ENCODE measurements at places on chromosomes 13 and 19.

- DNase-seq: no peak
Measured at GRCh38 chr13:100560498-100561157, 28.0 kb downstream of the GGACT start.

GRCh38 chr19:49775742-49776370 lies 9.1 kb downstream of the AP2A1 start:
- peak; percentile 80 for DNase-seq

DNA sequence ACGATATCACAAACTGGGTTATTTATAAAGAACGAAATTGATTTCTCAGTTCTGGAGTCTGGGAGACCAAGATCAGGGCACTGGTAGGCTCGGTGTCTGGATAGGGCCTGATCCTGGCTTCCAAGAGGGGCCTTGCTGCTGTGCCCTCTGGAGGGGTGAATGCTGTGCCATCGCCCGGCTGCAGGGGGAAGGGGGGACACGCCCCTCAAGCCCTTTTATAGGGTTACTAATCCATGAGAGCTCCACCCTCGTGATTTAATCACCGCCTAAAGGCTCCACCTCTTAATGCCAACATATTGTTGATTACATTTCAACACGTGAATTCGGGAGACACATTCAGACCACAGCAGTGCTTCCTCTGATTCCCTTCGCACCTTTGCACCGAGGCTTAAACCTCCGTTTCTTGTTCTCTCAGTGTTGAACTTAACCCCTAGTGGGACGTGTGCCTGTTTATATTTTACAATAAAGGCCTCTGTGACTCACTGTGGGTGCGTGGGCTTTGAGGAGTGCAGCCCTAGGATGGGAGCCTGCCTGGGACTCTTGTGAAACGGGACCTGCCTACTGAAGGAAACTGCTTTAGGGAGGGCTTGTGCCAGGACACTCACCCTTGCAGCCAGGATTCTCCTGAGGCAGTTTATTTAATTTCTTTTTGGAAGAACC lies 52.4 kb upstream of the SPATA13 start:
- no peak for DNase-seq

- no peak for DNase-seq
Measured at GRCh38 chr19:51430221-51430620, 12.8 kb upstream of the SIGLEC10 start.

DNA sequence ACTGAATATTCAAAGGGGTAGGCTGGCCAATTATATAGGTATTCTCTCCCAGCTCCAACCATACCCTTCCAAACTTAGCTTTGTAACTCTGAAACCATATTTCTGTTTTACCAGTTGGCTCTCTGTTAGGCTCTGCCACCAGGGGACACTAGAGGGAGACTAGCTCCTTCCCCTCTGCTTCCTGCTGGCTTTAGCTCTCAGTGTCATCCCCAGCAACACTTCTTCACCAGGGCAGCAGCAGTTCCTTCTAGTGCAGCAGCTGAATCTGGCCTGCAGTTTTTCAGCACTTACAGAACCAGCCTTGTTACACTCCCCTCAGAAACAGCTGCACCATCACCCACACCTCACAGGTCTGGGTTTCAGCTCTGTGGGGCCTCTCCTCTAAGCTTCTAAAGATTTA lies 51.0 kb upstream of the DOCK9 start:
- DNase-seq: no peak

DNA sequence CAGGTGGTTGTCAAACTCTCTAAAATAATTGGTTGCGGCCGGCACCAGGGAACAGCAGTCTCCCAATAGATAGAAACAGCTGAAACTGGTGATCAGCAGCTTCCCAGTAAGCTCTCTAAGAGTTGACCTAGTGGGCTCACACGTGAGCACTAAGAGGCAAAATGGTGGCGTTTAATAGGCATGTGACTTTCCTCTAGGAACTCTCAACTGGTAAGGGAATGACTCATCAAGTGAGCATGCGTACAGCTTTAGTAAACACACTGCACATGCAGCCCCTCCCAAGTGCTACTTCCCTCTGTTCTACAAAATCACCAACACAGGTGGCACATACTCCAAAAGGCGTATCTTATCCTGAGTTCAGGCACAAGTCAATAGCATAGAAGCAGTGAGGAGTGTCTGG lies 41.7 kb downstream of the TNFSF11 start:
- DNase-seq: no peak

- DNase-seq: no peak
Measured at GRCh38 chr19:48455908-48456562, 661 bp downstream of the KCNJ14 start.

- no peak for DNase-seq
Measured at GRCh38 chr13:50132904-50133357, 117.7 kb downstream of the KCNRG start.

- DNase-seq: no peak
Measured at GRCh38 chr19:2978772-2979171, 1.4 kb downstream of the TLE6 start.

DNA sequence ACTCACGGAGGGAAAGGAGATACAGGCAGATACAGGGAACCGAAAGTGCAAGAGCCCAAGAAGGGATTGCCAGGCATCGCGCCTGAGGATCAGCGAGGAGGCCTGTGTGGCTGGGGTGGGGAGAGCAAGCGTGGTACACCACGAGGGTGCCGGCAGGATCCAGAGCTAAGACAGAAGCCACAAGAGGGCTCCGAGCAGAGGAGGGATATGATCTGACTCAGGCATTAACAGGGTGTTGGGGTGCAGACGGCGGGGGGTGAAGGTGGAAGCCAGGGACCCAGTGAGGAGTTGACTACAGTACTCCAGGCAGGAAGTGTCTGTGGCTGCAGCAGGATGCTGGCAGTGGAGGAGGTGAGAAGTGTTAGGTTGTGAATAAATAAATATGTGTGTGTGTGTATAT lies 5.4 kb upstream of the PPP1R37 start:
- DNase-seq: no peak

DNA sequence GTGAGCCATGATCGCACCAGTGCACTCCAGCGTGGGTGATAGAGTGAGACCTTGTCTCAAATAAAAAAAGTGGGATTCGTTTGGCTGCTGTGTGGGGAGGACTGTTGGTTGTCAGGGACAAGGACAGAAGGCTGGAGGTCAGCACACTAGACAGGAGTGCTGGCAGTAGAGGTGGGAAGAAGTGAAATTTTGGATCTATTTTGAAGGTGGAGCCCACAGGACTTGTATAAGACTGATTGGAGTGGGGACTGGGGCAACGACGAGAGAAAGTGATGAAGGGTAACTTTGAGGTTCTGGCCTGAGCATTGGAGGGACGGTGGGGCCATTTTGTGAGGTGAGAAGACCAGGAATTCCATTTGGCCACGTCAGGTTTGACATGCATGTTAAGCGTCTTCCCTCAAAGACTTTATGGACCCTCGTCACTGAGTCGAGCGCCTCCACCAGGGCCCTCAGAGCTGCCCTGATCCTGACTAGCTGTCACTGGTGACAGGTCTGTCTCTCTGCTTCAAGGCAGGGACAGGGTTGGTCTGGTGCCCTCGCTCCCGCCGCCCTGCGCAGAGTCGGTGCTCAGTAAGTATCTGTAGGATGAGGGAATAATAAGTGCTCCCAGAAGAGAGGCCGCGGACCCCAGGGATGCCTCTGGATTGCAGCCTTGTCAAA lies 673 bp downstream of the CTU1 start:
- no peak for DNase-seq

GRCh38 chr13:35157143-35157755 lies 215.2 kb downstream of the NBEA start:
- DNase-seq: no peak

GRCh38 chr19:32692727-32693061 lies 1.1 kb downstream of the NUDT19 start:
- no peak for DNase-seq

GRCh38 chr13:22562116-22562515 lies 618.7 kb upstream of the SGCG start:
- DNase-seq: no peak

DNA sequence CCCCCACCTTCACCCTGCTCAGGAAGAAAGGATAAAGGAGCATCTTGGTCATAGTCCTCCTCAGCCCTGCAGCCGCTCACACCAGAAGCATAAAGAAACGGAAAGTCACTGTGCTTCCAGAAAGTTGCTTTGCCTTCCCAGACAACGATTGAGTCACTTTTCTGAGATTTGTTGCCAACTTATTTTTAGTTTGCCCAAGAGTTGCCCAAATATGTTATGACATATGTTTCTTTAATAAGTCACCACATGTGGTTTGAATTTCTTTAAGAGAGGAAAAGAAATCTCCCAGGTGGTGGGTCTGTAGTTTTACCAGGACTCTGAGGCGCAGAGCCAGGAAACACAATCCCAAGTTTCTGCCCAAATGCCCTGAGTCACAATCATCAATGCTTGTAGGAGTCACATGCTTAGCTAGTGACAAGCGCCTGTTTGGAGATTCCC lies 63.4 kb upstream of the LRCH1 start:
- DNase-seq: no peak

- DNase-seq: no peak
Measured at GRCh38 chr19:36152019-36152351, 262 bp downstream of the COX7A1 start.

DNA sequence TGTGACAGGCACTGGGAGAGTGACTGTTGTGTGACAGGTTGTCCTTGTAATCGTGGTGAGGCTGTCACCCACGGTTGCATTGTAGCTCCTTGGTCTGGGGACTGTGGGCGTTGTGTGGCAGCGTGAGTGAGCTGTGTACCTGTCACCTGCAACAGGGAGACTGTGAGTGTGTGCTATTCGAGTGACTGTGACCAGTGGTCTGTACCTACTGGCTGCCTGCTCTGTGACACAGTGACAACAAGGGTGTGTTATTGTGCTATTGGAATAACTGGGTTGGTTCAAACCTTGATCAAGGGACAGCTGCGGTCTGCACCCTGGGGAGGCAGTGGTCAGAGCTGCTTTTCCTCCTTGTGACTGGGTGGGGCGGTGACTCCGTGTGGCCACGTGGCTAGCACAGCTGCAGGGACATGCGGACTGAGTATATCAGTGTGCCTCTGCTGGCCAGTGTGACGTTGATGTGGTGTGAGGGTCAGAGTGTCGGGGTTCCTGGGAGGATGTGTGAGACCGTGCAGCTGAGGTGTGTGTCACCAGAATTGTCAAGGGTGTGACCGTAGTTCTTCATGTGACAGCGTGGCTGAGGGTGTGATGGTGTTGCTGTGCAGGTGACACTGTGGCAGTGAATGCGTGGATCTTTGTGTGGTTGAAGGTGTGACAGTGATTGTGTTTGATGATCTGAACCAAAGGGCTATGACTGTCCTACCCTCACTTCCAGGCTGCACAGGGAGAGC lies 10.1 kb upstream of the NFIX start:
- no peak for DNase-seq

DNA sequence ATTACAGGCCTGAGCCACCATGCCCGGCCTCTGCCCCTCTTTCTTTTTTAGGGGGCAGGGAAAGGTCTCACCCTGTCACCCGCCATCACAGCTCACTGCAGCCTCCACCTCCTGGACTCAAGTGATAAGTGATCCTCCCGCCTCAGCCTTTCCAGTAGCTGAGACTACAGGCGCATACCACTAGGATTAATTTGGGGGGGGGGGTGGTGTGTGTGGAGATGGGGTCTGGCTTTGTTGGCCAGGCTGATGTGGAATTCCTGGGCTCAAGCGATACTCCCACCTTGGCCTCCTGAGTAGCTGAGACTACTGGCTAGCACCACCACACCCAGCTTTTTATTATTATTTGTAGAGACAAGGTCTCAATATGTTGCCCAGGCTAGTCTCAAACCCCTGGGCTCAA lies 4.2 kb downstream of the APOE start:
- DNase-seq: no peak

- no peak for DNase-seq
Measured at GRCh38 chr19:29450812-29451211, 75.0 kb upstream of the VSTM2B start.

DNA sequence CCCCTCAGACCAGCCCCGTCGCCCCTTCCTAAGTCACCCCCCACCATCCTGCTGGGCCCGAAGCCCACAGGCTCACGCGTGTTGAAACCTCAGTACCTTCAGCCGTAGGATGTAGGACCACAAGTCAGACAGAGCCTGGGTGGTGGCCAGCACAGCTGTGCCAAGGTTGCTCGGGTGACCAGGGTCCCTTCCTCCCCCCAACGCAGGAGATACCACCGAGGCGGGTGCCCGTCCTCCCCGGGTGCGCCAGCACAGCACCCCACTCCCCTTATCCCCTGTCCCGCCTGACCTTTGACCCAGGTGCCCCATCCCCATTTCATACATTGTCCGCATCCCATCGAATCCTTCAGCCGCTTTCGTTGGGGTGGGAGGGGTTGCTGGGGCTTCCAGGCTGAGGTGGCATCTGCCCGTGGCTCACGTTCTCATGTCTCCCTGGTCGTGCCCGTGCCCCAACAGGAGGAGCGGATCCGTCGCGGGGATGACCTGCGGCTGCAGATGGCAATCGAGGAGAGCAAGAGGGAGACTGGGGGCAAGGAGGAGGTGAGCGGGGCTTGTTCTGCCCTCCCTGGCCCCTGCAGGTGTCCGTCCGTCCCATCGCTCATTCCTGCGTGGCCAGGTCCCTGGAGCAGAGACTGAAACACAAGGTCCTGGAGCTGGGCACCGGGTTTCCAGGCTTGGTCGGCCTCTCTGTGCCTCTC lies 14.5 kb downstream of the EPN1 start:
- DNase-seq: no peak

DNA sequence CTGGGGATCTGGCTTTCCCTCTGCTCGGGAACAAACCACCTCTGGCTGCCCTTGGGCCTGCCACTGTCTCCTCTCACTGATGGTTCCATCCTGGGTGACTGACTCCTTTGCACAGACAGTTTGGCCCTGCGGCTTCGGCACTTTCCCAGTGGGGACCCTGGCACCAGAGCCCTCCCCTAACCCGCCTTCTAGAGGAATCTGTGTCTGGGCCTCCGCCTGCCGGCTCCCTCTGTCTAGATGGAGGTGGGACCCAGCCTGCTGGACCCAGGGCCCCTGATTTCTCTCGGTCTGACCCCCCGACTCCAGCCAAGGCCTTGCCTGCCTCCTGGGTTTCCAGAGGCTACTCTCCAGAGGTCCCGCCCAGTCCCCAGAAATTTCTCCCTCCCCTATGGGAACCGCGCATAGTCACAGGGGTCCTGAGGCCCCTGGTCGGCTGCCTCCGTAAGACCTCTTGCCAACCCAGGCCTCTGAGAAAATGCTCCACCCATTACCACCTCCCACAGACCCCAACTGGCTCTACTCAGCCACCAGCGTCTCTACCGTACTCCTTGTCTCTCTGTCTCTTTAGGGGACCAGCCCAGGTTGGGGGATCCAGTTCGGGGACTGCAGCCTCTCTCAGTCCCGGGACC lies 2.7 kb downstream of the CCDC106 start:
- no peak for DNase-seq

DNA sequence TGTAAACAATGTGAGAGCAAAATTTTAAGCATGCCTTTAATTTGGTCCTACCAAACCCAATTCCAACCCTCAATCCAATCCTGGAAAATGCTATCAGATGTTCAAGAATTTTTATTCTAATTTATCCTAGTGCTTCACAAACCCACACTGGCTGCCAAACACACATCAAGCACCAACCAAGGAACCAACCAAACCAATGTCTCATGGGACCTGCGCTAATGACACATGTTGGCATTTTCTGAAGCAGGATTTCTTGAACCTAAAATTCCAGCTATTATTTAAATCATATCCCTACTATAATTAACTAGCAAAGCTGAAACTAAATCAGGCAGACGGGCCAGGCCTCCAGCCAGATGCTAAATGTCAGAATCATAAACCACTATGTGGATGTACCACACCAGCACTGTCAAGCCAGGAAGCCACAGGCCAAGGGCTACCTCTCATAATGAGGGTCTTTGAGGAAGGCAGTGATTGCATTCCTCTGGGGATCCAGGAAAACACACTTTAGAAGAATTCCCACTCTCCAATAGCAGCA lies 5.8 kb downstream of the LATS2 start:
- no peak for DNase-seq

GRCh38 chr13:113098162-113098732 lies 7.3 kb upstream of the F7 start:
- DNase-seq: no peak

- no peak for DNase-seq
Measured at GRCh38 chr19:18261474-18261873, 12.8 kb downstream of the IQCN start.
